ENCODE measurements at places on chromosomes 11 and 22.

- no peak for DNase-seq
Observed at GRCh38 chr11:94450048-94450447, 43.6 kb downstream of the MRE11 start.

GRCh38 chr22:19687561-19688300 lies 26.6 kb upstream of the SEPTIN5 start:
- DNase-seq: no peak

DNA sequence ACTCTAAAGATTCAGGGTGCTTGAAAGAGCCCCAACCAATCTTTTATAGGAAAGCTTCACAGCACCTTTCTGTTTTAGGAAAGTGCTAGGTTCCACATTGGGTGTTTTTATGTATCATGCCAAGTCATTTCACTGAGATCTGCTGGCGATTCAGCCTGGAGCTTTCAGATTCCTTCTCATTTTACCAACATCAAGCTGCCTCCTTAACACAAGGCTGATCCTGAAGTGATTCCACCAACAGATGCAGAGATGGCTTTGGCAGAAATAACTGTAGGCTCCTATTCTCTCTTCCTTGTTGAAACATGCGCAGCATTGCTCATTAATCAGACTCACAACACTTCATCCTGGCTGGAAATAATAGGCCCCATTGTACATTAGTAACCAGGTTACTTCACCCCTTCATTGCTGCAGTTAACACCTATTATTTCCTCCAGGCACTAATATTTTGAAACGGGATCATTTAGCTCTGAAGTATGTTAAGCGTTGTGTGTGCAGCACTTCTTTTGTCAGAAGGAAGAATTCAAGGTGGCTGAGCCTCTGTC lies 89.0 kb downstream of the OPCML start:
- DNase-seq: no peak

GRCh38 chr11:116916052-116916451 lies 78.6 kb upstream of the APOA1 start:
- DNase-seq: no peak

DNA sequence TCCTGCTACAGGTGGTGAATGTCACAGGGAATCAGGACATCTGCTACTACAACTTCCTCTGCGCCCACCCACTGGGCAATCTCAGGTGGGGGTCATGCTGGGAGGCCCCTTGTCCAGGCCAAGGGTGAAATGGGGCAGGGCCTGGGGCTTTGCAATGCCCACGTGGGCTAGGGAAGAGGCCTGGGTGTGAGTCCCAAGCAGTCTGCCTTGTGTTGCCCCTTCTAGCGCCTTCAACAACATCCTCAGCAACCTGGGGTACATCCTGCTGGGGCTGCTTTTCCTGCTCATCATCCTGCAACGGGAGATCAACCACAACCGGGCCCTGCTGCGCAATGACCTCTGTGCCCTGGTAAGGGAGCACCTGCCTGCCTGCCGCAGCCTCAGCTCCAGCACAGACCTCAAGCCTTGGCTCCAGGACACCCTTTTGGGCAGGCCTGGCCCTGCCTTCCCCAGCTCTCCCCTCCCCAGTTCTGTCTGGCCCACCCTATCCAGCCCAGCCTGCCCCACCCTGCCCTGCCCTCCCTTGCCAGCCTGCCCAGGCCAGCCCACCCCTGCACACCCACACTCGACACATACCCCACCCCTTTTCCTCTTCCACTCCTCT lies 9.1 kb upstream of the TAGLN start:
- DNase-seq: no peak

- no peak for DNase-seq
Observed at GRCh38 chr11:33724644-33725035, 11.6 kb downstream of the CD59 start.

DNA sequence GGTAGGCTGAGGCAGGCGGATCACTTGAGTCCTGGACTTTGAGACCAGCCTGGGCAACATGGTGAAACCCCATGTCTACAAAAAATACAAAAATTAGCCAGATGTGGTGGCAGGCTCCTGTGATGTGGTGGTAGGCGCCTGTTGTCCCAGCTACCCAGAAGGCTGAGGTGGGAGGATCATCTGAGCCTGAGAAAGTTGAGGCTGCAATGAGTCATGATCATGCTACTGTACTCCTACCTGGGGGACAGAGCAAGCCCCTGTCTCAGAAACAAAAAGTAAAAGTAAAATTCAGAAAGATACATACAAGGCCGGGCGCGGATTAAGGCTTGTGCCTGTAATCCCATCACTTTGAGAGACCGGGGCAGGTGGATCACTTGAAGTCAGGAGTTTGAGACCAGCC lies 6.3 kb downstream of the LDHAL6A start:
- no peak for DNase-seq

DNA sequence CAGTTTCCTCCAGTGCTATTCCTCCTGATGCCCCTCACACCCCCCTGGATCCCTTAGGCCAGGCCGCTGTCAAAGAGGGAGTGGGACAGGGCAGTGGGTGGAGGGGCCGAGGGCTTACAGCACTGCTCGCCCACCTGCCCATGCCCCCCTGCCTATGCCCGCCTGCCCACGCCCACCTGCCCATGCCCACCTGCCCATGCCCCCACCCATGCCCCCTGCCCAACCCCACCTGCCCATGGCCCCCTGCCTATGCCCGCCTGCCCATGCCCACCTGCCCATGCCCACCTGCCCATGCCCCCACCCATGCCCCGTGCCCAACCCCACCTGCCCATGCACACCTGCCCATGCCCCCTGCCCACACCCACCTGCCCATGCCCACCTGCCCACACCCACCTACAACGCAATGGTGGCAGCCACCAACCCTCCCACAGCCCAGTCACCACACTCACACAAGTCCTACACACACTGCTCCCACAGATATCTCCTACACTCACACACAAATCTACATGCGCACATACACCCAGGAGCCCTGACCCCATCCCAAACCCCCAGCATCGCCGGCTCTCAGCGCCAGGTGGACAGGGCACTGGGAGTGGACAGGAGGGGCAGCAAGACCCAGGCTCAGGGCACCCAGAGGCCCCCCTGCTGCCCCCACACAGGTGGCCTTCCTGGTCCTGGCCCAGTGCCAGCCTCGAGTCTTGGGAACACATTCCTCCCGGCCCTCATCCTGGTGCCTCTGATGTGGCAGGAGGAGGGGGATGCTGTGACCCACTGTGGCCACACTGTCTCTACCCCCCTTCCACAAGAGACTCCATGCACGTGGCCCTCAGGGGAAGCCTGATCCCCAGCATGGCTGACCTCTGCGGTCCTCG lies 61.8 kb downstream of the CYTH4 start:
- DNase-seq: no peak

DNA sequence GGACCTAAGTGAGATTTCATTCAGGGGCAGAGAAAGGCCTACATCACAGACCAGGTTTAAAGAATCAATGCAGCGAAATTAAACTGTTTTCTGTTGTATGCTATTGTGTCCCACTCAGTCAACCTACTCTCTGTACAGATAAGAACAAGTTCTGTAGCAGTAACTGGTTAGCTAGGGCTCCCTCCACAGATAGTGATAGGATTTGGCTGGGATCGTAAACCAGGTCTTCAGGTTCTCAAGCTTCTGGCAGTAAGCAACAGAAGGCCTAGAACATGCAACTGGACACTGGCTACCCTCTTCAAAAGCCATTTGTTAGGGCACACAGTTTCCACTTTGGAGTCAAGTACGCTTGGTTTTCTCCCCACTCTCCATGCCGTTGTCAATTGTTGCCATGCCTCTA lies 69.2 kb downstream of the GDPD4 start:
- DNase-seq: no peak
